ENCODE measurements at places on chromosomes 12 and 14.

- no peak for DNase-seq
These were observed 311.7 kb upstream of the CCDC196 start for GRCh38 chr14:66174453-66174891.

DNA sequence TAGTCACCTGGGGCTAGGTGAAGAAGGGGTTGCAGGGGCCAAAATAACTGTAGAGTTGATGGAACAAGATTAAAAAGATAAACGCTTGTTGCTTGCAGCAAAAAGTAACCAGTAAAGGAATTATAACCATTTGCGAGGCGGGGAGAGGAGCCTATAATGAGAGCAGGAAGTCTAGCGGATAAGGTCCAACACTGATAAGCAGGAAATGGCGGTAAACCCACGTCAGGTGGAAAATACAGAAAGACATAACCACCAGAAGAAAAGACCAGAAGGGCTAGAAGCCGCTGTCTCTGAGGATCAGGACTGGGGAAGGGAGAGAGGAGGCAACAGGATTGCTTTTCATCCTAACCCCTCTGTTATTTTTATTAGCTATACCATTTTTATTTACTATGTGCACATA lies 303.3 kb downstream of the DPF3 start:
- DNase-seq = no peak

DNA sequence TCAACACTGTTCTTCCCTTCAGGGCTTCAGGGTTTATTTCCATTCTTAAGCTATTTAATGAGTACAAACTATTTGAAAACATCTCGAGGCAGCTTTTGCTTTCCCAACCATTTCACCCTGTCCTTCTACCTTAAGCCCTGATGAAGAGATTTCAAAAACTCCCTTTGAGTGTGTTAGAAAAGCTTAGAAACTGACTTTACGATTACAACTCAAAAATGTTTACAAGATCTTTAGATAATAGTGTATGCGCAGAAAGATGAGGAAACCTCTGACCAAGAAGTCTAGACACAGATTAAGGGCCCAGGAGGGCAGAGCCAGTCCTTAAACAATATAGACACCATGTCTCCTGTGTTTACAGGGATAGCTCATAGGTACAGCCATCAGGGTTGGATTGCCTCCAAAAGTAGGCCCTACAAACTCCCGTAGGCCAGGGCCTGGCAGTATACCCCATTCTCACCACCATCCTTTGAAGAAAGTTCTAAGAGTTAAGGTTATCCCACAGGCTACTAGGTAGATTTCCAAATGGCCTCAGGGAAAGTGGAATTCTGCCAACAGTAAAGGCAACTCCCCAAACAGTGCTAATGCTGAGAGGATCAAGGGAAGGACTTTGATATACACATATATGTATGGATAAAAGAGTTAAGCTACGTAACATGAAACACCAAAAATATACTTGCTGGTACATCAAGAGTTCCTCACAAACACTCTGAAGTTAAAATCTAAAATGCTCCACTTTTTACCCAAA lies 11.4 kb upstream of the SOS2 start:
- no peak for DNase-seq

GRCh38 chr14:79638672-79639266 lies 572.5 kb downstream of the DIO2 start:
- DNase-seq = no peak

- DNase-seq = no peak
These were observed 32.6 kb downstream of the ETNK1 start for GRCh38 chr12:22657538-22657937.

DNA sequence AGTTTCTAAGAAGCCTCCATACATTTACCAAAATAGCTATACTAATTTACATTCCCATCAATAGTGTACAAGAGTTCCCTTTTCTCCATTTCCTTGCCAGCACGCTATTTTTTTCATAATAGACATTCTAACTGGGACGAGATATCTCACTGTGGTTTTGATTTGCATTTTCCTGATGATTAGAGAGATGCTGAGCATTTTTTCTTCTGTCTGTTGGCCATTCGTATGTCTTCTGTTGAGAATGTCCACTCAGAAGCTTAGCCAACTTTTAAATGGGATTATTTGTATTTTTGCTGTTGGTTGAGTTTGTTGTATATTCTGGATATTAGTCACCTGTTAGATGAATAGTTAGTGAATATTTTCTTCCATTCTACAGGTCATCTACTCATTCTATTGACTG lies 144.1 kb downstream of the PRKD1 start:
- DNase-seq = no peak

GRCh38 chr14:76267322-76268046 lies 108.5 kb upstream of the ESRRB start:
- no peak for DNase-seq

Measured in KG1 (cell line).